ENCODE measurements at places on chromosomes 2 and 18.

DNA sequence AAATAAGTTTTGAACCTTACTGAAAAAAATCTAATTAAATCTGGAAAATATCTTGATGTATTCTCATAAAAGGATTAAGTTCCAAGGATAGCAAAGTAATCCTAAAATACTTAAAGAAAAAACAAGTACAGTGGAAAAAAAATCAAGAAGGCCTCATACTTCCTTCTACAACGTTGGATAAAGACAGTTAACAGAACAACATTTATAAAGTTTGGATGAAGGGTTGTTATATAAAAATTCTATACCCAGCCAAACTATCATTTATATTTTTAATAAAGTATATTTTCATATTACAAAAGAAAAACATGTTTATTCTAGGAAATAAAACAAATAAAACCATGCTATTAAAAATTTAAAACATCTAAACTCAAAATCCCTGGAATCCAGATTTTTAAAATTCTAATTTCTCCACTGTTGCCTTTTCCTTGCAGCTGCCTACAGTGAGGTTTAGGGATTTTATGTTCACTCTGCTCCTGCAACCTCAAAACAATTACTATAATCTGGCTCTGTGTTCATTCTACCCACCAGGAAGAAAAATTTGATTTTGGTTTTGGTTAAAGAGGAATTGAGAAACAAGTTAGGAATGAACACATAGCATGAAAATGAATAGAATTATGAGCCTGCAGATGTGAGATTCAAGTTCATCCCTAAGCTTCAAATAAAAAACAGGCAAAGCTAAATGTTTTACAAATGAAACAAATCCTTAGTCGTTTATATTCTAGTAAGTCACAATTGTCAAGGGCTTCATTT, 142.8 kb downstream of the LPIN1 start:
- no peak for DNase-seq

GRCh38 chr18:74689251-74689650, 91.6 kb downstream of the ZNF407 start:
- no peak for DNase-seq

- no peak for DNase-seq
Measured at GRCh38 chr2:160224060-160224459, 24.0 kb upstream of the ITGB6 start.

DNA sequence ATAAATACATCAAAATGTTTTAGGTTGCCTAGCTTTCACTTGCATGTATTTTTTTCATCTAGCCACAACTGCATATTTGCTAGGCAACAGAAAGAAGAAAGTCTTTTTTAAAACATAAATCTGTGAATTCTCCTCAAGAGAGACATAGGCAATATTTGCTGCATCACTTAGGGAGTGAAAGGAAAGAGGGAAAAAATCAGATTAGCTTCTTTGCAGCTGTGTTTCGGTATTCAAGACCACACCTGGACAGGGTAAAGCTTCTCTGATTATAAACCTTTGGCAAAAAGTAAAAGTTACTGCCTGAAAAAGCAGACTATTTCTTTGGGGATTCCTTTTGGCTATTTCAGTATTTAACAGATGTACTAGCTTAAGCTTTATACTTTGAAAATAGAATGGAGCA, 280.9 kb upstream of the ZSWIM2 start:
- DNase-seq, result no peak

- DNase-seq, result no peak
Measured at GRCh38 chr2:9952856-9953503, 1.5 kb downstream of the GRHL1 start.

DNA sequence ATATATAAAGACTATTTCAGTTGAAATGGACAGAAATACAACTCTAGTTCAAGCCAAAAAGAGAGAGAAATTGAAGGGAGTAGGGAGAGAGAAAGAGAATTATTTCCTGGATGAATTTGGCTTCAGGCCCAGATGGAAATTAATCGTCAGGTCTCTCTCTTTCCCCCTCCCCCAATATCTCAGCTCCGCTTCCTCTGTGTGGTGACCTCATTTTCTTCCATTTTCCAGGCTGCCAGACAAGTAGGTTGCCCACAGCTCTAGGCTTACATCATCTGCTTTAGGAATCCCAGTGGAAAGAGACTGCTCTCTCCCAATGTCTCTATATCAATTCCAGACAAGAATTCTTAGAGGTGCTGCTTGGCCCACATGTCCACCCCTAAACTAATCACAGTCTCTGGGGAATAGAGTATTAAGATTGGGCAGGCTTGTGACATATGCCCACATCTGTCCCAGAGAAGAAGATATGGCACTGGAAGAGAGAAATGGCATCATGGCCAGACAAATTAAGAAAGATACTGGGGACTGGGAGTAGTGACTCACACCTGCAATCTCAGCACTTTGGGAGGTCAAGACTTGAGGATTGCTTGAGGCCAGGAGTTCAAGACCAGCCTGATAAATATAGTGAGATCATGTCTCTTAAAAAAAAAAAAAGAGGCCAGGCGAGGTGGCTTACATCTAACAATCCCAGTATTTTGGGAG, 37.2 kb upstream of the CFAP36 start:
- no peak for DNase-seq

GRCh38 chr18:35174093-35174731, 66.6 kb upstream of the ZNF397 start:
- DNase-seq, result peak; percentile 30

- DNase-seq, result no peak
Measured at GRCh38 chr2:207035875-207036274, 96.6 kb downstream of the CPO start.

- DNase-seq, result no peak
Measured at GRCh38 chr2:127196998-127197397, 23.1 kb downstream of the CYP27C1 start.

GRCh38 chr2:69191634-69192033, 178.7 kb downstream of the ANTXR1 start:
- no peak for DNase-seq
